NCI-H1436 treated with DMSO at 0.1 percent for 48 hours (cell line): ENCODE measurements at places on chromosomes 13 and 19.

DNA sequence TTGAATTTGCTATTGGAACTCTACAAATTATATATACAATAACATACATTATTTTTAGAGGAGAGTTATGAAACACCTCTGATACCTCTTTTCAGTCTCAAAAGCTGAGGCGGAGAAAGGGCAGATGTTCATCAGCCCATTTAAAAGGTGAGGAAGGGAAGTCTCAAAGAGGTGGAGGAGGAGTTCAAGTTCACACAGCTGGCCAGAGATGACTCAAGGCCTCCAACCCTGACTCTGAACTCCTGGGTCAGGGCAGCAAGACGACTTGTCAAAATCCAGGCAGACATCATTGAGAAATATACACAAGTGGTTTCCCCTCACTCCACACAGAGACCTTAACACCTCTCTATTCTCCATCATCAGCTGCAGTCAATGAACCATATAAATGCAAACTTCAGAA, 2.1 kb downstream of the SIAH3 start:
- DNase-seq = no peak

- no peak for DNase-seq
These were observed 89.5 kb downstream of the DGKH start for GRCh38 chr13:42137856-42138537.

GRCh38 chr13:59601993-59602392, 561.7 kb downstream of the DIAPH3 start:
- DNase-seq = no peak

DNA sequence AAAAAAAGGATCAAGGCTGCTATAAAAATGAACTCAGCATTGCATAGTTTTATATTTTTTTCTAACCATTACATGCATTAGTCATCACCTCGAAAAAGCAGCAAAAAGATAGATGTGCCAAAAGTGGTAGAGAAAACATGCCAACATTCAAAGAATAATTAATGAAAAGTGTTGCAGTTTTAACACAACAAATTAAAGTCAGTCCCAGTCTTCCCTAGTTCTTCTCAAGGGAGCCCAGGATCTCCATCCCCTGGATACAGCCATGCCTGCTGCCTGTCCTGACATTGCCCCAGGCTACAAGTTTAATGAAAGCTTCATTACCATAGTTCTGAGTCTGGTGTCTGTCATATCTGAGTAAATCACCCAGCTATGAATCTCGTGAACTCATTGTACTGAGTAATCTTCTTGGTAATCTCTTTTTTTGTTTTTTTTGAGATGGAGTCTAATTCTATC, 116.6 kb upstream of the KLF12 start:
- no peak for DNase-seq

GRCh38 chr13:30337061-30337610, 29.8 kb upstream of the KATNAL1 start:
- DNase-seq = no peak
